Left kidney (tissue), 8 donors: ENCODE measurements at places on chromosomes 12 and 14. TPM values are rescaled to one million over a fixed set of nuclear protein-coding genes. Genes with fewer than 3 reads are reported as not detected.

The SLC10A1 gene
- polyA plus RNA-seq, result 0.22 TPM

GRCh38 chr12:6647083-6647604 is at the start of gene ACRBP:
Gene ACRBP (minus strand): TSS chr12:6647432. CDS start chr12:6647366, 66 bp downstream.
- DNase-seq, result peak; percentile 65

GRCh38 chr14:48349689-48350088 is 674.3 kb upstream of the MDGA2 start:
- DNase-seq, result no peak

The MMP14 gene
- 125 TPM for polyA plus RNA-seq

DNA sequence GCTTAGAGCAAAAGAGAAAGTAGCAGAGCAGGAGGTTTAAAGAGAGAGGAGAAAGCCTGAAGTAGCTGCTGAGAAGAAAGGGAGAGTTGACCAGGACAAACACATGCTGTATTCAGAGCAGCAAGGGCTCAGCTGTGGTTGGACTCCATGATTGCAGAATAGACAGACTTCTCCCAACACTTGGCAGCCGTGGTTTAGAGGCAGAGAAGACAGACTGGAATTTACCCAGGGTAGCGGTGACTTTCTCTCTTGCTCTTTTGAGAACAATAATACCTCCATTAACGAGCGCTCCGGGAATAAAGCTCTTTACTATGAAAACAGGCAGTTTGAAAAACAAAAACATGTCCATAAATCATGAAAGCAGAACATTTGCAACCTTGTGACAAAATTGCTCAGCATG is 21.4 kb upstream of the IGF1 start:
- DNase-seq, result no peak

- DNase-seq, result no peak
These were observed 7.9 kb downstream of the PPFIBP1 start for GRCh38 chr12:27531896-27532295.

GRCh38 chr14:24178399-24179178 is 6.7 kb downstream of the REC8 start:
- DNase-seq, result no peak

The LGR5 gene
- 23.1 TPM for polyA plus RNA-seq

GRCh38 chr12:53601296-53601847 is 24.8 kb downstream of the ATF7 start:
- peak; percentile 63 for DNase-seq

DNA sequence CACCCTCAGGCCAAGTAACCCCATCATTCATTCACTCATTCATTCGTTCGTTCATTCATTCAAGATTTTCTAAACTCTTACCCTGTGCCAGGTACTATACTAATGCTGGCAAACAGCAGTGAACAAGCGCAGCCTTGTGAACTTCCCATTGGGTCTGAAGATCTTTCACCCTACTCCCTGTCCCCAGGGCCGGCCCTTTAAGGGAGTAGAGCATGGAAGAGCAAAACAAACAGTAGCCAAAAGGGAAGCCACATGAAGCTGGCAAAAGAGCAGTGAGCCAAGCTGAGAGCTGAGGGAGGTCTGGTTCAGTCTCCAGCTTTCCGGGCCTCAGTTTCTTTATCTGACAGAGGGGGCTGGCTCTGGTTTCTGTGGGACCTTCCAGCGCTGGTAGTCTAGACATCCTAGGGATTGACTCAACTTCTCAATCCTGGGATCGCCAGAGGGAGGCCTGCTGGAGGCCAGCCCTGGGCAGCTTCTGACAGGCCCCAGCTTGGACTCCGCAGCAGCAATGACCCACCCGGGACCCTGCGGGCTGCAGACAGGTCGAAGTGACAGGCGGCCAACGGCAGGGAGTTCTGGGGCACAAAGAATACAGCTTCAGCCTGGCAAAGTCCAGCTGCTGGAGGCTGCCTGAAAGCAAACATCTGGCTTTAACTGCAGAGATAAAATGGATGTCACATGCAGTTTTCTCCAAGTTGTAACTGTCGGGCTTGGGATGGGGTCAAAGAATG is 27.1 kb downstream of the ACTN1 start:
- DNase-seq, result no peak

DNA sequence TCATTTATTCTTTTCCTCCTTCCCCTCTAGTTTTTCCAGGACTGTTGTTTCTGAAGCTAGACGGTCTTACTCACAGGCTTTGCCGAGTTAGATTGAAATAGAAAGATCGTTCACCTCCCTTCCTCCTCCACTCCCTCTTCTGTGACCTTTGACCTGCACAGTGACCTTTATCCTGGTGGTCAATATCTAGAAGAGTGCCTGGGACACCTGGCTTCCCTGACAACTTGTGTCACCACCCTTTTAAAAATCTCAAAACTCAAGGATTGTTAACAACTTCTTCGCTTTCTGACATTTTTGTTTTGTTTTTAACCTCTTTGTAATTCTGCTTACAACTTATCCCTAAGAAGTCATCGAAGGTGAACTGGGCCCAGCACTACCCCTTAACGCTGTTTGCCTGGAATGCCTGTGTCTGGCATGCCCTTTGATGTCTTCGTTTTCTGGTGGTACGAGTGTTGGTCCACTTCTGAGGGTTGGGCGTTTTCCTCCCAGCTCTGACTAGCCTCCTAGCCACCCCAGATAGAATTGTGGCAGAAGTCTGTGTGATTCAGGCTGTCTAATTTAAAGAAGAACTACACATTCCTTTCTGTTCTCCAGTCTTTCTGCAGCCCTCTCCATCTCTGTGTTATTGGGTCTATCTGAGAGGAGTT is 2.8 kb upstream of the KRT75 start:
- DNase-seq, result no peak

- no peak for DNase-seq
These were observed 9.0 kb downstream of the MVK start for GRCh38 chr12:109582636-109583035.

DNA sequence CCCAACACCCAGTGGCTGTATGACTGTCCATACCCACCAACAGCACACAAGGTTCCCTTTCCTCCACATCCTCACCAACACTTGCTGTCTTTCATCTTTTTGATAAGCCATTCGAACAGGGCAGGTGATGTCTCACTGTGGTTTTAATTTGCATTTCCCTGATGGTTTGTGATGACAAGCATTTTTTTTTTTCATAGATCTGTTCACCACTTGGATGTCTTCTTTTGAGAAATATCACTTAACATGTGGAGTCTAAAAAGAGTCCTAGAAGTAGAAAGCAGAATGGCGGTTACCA is 198.1 kb upstream of the DIO3 start:
- no peak for DNase-seq

The FAM234B gene
- 13.0 TPM for polyA plus RNA-seq

The FIGNL2 gene
- 3.4 TPM for polyA plus RNA-seq

The UNC79 gene
- 1.1 TPM for polyA plus RNA-seq

The ANKRD9 gene
- 3.8 TPM for polyA plus RNA-seq

GRCh38 chr12:49478949-49479664 is 59.7 kb upstream of the KCNH3 start:
- no peak for DNase-seq

The KRT78 gene
- not detected for polyA plus RNA-seq

The DTX3 gene
- polyA plus RNA-seq, result 65.0 TPM

- no peak for DNase-seq
These were observed 41.6 kb downstream of the FBXO21 start for GRCh38 chr12:117148642-117149041.

GRCh38 chr12:65522956-65523860 is 244.7 kb downstream of the MSRB3 start:
- DNase-seq, result no peak

GRCh38 chr14:21048638-21049037 is 6.5 kb downstream of the RNASE7 start:
- no peak for DNase-seq

DNA sequence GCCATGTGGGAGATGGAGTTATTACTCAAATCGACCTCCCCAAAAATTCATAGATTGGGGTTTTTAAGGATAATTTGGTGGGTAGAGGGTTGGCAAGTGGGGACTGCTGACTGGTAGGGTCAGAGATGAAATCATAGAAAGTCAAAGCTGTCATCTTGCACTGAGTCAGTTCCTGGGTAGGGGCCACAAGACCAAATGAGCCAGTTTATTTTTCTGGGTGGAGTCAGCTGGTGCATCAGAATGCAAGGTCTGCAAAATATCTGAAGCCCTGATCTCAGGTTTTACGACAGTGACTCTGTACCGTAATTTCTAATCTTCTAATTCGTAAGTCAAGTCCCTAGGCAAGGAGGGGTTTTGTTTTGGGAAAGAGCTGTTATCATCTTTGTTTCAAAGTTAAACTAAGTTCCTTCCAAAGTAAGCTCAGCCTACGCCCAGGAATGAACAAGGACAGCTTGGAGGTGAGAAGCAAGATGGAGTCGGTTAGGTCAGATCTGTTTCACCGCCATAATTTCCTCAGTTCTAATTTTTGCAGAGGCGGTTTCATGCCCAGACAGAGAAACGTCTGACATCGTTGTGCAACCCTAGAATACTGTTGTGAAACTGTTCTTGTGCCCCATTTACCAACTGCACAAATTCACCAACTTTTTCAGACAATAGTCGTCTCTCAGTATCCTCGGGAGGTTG is 104.5 kb upstream of the SFSWAP start:
- DNase-seq, result no peak

DNA sequence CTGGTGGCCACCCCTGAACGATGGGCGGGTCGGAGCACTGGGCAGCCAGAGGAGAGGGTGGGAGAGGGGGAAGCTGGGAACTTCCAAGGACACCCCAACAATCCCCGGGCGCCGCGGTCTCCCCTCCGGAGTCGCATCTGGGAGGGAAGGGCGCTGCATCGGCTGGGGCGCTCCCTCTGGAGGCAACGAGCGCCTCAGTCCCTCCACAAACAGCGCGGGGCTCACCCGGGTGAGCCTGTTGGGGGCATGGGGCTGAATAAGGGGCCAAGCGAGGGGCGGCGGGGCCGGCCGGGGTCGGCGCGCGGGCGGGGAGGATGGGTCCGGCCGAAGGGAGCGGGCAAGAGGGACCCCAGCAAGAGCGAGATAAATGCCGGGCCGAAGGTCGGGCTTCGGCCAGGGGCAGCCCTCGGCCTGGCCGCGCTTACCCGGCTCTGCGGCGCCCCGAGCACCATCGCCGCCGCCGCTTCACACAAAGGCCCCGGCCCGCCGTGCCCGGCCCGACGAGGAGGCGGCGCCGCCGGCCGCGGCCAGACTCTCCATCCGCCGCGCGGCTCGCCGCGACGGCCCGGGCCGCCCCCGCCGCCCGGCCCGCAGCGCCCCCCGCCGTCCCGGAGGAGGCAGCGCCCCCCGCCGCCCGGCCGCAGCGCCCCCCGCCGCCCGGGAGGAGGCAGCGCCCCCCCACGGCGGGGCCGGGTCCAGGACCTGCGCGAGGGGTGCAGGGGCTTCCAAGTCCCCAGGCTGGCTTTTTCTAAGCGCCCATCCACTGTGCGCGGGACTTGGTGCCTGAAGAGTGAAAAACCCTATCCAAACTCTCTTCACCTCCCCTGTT is at the start of gene ZBTB39:
ZBTB39 (minus strand) TSS at position 567 of the 829 bp plus-strand sequence. CDS start 1,629 bp downstream, outside the sequence.
- peak; percentile 41 for DNase-seq

DNA sequence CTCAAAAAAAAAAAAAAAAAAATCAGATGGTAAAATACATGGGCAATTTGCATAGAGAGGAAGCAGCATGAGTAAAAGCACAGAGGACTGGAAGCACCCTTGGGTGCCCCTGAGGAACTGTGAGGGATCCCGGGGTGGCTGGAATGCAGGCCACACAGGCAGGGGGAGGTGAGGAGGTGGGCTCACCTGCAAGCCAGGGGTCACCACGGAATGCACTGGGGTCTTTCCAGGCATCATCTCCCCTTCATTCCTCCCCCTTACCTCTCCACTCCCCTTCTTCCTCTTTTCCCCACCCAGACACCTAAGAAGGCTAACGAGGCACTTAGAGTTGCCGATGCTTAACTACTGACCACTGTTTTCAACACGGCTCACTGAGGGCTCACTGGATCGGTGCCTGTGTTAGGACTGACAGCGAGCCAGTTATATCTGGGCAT is 14.4 kb upstream of the HIP1R start:
- no peak for DNase-seq

The SSPN gene
- polyA plus RNA-seq, result 13.0 TPM

DNA sequence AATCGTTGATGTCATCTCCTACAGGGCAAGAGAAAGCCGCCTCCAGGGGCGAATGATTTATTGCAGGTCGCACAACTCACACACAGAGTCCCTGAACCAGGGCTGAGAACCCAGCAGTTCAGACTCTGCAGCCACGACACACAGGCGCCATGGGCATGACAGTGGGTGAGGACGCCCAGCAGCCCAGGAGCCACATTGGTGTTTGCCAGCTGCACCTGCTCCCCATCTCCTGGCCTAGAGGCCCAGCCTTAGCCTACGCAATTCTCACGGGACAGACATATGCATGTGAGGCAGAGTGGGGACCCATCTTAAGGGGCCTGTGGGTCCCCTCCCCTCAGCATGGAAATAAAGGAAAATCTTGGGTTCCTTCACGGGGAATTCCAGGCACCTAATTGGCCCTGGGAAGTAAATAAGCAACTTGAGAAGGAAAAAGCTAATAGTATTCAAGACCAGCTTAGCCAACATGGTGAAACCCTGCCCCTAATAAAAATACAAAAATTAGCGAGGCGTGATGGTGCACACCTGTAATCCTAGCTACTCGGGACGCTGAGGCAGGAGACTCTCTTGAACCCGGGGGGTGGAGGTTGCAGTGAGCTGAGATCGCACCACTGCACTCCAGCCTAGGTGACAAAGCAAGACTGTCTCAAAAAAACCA is 69.3 kb downstream of the RIMBP2 start:
- DNase-seq, result no peak

DNA sequence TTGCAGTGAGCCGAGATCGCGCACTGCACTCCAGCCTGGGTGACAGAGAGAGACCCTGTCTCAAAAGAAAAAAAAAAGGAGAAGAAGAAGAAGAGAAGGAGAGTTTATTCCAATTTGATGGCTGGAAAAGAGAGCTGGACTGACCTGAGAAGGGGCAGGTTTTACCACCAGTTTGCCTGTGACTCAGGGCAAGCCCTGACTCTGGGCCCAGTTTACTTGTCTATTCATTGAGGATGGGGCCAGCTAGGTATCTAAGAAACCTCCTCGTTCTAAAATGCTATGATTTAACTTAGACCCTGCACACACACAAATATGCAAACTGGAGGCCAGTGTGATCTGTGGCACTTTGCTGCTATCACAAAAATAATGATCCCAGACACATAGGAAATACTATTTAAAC is 155.0 kb downstream of the FOXN3 start:
- DNase-seq, result no peak

DNA sequence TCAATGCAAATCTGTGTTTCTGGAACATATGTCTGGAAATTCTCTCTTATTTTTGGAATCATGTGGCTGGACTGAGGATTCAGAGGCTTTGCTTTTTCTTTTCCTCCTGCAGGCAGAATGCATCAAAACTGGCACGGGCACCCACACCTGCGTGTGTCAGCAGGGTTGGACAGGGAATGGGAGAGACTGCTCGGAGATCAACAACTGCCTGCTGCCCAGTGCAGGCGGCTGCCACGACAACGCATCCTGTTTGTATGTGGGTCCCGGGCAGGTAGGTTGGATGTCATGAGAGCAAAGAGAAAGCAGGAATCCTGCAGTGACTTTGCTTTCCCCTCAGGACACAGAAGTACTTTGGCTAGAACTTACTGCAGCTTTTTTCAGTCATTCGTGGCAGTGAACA is 90.3 kb downstream of the STAB2 start:
- DNase-seq, result no peak
